A172 (cell line): ENCODE measurements at places on chromosomes 4 and X. TPM values are rescaled to one million over a fixed set of nuclear protein-coding genes. Genes with fewer than 3 reads are reported as not detected.

DNA sequence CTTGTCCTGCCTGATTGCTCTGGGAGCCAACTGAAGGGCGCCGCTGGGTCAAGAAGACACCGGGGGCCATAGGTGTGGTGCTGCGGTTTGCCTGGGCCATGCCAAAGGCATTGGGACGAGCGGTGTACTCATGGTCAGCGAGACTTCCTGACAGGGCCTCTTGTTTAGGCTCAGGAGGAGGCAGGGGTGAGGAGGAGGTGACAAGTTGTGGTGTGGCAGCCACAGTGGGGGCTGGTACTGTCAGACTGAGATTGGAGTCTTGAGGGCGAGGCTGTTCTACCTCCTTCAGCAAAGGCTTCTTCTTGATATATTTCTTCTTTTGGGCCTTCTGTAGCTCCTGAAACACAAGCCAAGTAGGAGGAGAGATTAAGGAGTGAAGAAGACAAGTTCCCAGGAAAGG, 104.1 kb downstream of the PHF8 start:
- DNase-seq = no peak

DNA sequence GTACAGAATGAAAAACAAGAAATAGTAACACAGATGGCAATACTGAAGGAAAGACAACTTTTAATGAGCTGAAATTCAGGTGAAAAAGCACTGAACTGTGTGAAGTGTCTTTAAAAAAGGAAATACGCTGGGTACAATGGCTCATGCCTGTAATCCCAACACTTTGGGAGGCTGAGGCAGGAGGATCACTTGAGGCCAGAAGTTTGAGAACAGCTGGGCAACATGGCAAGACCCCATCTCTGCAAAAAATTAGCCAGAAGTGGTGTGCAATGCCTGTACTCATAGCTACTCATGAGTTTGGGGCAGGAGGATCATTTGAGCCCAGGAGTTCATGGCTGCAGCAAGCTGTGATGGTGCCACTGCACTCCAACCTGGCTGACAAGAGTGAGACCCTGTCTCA, 59.8 kb upstream of the COX18 start:
- DNase-seq = no peak

The NPY5R gene
- not detected in 2 replicates for total RNA-seq

The OPRPN gene
- total RNA-seq = not detected in 2 replicates

The AFAP1 gene
- 29.9 and 32.9 TPM in 2 replicates for total RNA-seq

The PNMA3 gene
- total RNA-seq = not detected in 2 replicates

- DNase-seq = no peak
Measured at GRCh38 chr4:15317246-15317645, 110.6 kb upstream of the C1QTNF7 start.

The PGRMC2 gene
- total RNA-seq = 35.6 and 44.0 TPM in 2 replicates

The GAGE1 gene
- 2.7 and 15.5 TPM in 2 replicates for total RNA-seq

DNA sequence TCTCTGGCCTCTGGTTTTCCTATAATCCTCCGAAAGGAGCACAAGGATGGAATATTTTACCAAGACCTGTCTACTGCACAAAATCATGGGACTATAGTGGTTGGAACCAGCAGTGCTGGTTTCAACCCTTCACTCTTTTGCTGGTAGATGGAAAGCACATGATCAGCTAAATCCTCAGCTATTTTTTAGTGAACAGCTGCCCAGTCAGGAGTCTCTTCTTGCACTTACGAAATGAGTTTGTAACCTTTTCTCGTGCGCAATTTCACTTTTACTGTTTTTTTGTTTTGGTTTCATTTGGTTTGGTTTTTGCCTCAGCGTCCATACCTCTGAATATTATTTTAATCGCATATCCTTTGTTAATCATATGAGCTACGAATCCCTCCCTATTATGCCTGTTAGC, 418.5 kb upstream of the CPEB2 start:
- no peak for DNase-seq

GRCh38 chr4:85681221-85681657, 206.3 kb downstream of the ARHGAP24 start:
- peak; percentile 60 for DNase-seq

The SLC7A11 gene
- total RNA-seq = 23.8 and 61.0 TPM in 2 replicates

GRCh38 chrX:112705726-112706125, 26.0 kb upstream of the LHFPL1 start:
- no peak for DNase-seq

DNA sequence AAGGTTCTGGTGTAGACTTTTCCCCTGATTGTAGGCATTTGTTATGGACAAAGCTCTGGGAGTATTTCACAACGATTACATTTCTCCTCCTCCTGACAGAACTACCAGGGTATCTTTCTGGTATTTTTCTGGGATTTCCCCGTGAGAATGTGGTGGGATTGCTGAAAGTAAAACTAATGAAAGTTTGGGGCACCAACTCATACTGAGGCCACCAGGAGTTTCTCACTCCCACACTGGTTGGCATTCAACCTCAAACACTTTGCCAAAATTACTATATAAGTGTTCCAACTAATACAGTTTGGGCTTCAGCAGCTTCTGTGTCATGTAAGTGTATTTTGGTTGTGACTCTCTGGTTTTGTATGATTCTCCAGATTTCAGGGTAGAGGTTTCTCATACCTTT, 855.1 kb downstream of the GLUD2 start:
- DNase-seq = no peak
